ENCODE measurements at places on chromosomes 3 and 15. TPM values are rescaled to one million over a fixed set of nuclear protein-coding genes. Genes with fewer than 3 reads are reported as not detected.

Gene RYR3
- total RNA-seq = 0.10 TPM

Gene RTP1
- total RNA-seq = not detected

Gene RAD51
- 1.7 TPM for total RNA-seq

Gene CACNA2D3
- 2.6 TPM for total RNA-seq

Gene CD96
- not detected for total RNA-seq

All from cardiac ventricle fibroblast (primary cell).